HuH-7.5 (cell line): ENCODE measurements at places on chromosomes 11 and 22.

- peak; percentile 57 for DNase-seq
These were observed 16.9 kb upstream of the RAC2 start for GRCh38 chr22:37260901-37261336.

DNA sequence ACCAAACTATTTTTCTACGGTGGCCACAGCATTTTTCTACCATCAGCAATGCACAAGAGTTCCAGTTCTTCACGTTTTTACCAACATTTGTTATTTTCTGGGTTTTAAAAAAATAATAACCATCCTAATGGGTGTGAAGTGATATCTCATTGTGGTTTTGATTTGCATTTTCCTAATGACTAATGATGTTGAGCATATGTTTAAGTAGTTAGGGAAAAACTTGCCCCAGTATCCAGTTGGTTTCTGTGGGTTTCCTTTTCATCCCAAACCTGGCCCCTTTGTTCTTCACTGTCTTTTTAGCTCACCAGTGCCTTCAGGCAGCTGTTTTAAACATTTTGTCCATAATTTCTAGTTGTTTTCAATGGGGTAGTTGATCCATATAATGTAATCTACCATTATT, 14.7 kb upstream of the PTS start:
- DNase-seq = no peak

DNA sequence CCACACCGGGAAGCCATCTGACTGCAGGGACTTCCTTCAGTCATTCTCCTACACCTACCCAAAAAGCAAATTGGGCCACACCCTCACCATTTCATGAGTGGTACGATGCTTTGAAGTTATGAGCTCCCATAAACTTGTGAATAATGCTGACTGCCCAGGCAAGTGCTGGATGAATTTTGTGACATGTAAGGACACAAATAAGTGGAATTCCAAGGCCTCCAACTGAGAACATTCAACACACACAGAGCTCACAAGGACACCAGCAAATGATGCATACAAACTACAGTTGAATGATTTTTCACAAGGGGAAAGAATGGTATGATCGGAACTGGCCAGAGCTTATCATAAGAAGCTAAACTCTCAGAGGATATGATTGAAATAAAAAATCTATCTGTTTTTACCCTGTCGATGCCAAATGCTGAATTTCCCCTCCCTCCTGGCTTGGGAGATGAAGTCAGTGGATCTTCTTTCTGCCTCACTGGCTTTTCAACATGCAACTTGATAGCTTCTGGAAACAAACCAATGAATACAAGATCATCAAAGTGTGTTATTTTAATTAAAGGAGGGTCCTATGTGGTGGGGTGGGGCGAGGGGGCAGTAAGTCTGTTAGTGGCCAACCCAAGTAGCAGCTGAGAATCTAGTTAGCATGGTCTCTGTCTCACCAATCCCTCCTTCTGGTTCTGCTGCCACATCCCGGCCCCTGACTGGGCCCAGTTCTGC, 123.8 kb downstream of the WT1 start:
- DNase-seq = no peak

GRCh38 chr11:14058061-14058460, 95.5 kb downstream of the SPON1 start:
- DNase-seq = no peak

DNA sequence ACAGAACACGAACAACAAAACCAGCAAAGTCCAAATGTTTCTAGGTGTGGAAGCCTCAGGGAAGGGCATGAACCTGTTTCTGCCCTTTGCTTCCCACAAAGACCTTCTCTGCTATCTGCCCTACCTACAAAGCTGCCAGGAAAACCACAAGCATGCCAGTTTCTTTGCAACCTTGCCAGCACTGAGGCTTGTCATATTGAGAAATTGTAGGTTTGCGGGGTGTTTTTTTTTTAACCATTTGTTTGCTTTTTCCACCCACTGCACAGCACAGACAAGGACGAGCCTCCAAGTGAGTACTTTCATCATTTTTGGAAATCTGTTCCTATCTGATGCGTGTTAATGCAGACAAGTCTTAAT, 12.8 kb downstream of the PARVG start:
- DNase-seq = no peak

- DNase-seq = no peak
These were observed 30.0 kb upstream of the SMCO4 start for GRCh38 chr11:93573184-93573583.

- no peak for DNase-seq
These were observed 87.7 kb upstream of the BARX2 start for GRCh38 chr11:129287920-129288319.

- no peak for DNase-seq
These were observed 205.1 kb downstream of the SNX19 start for GRCh38 chr11:130711193-130711592.

DNA sequence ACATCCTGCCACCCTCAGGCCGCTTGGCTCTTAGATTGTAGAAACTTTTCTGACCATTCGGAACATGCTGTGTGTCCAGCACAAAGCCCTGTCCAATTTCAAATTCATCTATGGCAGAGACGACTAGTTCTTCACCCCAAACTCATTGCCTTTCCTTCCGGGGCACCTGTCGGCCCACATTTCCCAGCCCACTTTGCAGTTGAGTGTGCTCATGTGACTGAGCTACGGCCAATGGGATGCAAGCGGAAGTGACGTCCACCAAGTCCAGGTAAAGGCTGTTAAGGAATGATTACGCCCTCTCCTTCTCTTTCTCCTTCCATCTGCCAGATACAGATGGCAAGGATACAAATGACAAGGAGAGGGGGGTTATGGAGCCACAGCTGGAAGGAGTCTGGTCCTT, 32.5 kb downstream of the SYT13 start:
- DNase-seq = no peak

- DNase-seq = no peak
These were observed 58.7 kb upstream of the SLN start for GRCh38 chr11:107770551-107770951.

- no peak for DNase-seq
These were observed 17.1 kb downstream of the MIAT start for GRCh38 chr22:26674211-26675190.

DNA sequence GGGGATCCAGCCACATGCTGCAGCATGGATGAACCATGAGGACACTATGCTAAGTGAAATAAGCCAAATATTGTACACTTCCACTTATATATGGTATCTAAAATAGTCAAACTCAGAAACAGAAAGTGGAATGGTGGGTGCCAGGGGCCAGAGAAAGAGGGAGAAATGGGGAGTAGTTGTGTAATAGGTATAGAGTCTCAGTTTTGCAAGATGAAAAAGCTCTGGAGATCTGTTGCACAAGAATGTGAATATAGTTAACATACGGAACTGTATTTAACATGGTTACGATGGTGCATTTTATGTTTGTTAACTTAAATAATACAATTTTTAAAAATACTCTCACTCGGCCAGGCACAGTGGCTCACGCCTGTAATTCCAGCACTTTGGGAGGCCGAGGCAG, 21.2 kb downstream of the GDPD5 start:
- no peak for DNase-seq

GRCh38 chr22:46031066-46031465, 54.1 kb upstream of the WNT7B start:
- no peak for DNase-seq

- DNase-seq = no peak
These were observed 13.2 kb downstream of the GGT5 start for GRCh38 chr22:24231706-24232105.

DNA sequence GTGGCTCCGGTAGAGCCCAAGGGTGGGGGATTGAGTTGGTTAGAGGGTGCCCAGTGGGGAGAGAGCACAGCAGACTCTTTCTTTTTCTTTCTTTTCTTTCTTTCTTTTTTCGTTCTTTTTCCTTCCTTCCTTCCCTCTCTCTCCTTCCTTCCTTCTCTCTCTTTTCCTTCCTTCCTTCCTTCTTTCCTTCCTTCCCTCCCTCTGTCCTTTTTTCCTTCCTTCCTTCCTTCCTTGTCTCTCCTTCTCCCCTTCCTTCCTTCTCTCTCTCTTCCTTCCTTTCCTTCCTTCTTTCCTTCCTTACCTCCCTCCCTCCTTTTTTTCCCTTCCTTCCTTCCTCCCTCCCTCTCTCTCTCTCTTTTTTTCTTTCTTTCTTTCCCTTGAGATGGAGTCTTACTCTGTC, 4.8 kb upstream of the ALX4 start:
- no peak for DNase-seq

- no peak for DNase-seq
These were observed 1.1 kb downstream of the SLC25A1 start for GRCh38 chr22:19177164-19178064.

DNA sequence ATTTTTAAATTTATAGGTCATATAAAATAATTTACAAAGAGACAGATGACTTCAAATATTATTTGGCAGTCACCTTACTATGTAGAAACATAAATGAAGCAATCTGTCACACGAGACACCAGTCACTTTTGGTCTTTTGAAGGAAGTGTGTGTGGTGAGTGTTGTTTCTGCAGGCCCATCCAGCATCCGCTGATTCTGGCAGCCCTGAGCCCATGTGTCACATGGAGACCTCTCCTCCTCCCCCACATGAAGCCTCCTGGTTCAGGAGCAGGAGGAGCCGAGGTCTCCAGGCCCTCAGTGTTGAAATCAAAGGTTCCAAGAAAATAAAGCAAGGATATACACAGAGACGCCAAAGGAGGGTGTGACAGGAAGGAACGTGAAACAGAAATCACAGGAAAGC, 60.1 kb downstream of the ARFGAP3 start:
- no peak for DNase-seq

DNA sequence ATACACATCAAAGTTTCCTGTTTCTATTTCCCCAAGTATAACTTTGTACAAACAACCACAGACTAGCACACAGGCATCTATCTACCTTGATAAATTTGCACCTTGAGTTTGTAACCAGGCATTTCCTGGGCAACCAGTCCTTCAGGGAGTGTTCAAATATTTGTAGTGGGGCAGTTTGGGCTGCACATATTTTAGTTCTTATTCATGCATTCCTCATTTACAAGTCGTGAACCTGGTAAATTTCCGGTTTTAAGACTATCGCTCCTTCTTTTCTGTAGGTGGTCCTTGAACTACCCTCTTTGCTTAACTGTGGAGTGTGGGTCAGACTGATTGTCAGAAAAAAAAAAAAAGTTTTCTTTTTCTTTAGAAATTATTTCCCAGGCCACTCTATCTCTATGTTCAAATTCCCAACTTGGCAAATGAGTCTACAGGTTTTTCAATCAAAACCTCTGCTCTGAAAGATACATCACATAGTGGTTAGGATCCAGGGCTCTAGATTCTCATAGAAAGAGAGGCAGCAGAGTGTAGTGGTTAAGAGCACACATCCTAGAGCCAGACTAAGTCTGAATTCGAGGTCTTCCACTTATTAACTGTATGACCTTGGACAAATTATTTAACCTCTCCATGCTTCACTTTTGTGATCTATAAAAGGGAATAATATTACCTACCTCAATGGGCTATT, 201.5 kb downstream of the SOX6 start:
- peak; percentile 11 for DNase-seq

DNA sequence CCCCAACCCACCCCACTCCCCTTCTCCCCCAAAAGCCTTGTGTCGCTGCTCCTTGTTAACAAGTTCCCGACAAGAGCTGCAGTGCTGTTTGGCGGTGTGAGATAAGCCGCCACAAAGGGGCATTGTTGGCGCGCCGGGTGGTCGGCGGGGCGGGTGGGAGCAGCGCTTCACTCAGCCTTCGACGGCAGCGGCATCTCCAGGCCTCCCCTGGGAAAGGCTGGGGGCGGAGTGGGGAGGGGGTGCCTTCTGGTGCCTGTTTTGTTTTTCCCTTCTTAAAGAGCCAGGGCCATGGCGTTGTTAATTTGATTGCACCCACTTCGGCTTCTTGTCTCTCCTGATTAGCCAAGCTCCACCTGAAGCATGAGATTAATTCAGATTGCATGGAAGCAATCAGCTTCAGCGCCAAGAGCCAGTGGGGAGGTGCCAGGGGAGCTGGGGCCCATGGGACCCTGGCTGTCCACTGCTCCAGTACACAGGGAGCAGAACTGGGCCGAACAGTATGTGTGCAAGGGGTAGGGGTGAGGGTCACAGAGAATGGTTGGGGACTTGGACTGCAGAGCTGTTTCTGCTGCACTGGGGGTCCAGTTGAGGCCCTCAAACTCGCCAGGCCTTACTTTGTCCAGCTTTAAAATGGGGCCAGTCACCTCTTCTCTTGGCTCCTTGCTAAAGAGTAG, 165.1 kb downstream of the CEP164 start:
- DNase-seq = no peak

DNA sequence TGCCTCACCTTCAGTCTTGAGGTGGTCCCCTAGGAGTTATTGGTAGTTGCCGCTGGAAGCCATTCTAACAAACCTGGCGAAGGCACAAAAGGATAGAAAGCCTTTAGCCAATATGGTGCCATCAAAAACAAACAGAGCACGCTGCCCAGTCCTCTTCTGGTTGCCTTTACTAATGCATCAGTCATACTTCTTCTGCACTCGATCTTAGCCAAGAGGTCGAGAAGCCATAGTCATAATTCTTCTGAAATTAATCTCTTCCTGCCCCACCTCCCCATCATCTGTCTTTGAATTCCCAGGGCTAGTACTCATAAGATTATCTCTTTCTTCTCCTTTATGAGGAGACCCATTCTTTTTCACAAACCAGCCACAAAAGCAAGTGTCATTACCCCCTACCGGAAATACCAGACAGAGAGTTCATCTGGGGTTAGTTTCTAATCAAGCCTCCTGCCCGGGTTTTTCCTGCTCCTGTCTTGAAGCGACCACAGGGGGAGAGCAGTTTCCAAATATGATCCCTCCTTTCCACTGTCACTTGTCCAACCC, 21.4 kb upstream of the EHF start:
- DNase-seq = peak; percentile 24

GRCh38 chr22:23058063-23058462, 12.3 kb upstream of the GNAZ start:
- no peak for DNase-seq

DNA sequence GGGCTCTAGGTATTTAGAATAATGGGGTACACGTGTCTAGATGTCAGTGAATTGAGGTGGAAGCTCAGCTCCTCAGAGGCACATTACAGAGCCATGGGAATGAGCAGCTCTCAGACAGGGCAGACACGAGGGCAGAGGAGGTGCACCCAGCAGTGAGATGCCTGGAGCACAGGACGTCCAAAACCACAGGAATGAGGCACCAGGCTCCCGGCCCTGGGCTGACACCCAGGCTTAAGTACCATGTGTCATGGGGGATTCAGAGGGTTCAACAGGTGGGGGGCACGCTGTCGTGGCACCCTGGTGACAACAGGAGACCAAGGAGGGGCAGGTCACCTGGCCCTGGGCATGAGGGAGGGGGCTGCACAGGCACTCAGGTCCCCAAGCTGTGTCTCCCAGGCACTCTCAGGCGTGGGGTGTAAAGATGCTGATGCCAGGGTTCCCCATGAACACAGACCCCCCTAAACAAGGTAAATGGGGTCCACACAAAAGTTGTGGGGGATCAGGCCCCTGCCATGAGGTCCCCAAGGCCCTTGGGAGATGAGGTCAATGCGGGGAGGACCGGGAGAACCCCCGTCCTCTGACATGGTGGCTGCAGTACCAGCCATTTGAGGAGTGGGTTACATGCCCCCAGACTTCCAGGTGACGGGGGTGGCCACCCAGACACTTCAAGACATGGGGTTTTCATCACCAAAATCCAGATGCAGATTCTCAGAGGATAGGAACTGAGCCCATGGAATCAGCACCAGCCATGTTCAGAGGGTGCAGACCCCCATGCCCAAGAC, 5.6 kb upstream of the SYT8 start:
- no peak for DNase-seq

- DNase-seq = no peak
These were observed 799 bp downstream of the CCDC88B start for GRCh38 chr11:64340671-64341335.

- DNase-seq = no peak
These were observed 57.4 kb downstream of the BUD13 start for GRCh38 chr11:116715383-116715782.

GRCh38 chr11:3011891-3012885, 20.1 kb upstream of the NAP1L4 start:
- DNase-seq = no peak
